Smooth muscle cell of the brain vasculature (primary cell): ENCODE measurements at places on chromosomes 1 and 21.

- DNase-seq = no peak
Observed at GRCh38 chr21:44887807-44888580, 14.5 kb upstream of the PTTG1IP start.

DNA sequence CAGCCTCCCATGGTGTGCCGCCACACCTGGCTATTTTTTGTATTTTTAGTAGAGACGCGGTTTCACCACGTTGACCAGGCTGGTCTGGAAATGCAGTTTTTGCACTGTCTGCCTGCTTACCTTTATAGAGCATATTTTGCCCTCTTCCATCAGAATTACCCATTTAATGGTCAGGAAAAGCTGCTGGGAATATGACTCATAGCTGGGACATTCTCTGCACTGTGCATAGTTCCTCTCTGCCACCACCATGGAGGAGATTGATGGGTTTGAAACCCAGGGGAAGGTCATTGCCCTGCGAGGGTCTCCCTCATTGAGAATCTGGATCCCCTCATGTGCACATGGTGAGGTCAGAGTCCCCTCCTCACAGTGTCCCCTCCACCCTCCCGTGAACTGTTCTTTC lies 32.1 kb downstream of the MX1 start:
- no peak for DNase-seq

DNA sequence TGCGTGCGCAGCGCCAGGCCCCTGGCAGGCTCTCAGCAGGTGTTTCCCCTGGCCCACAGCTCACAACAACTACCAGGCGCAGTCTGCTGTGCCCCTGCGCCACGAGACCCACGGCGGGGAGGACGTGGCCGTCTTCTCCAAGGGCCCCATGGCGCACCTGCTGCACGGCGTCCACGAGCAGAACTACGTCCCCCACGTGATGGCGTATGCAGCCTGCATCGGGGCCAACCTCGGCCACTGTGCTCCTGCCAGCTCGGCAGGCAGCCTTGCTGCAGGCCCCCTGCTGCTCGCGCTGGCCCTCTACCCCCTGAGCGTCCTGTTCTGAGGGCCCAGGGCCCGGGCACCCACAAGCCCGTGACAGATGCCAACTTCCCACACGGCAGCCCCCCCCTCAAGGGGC lies 68.1 kb downstream of the ALPL start:
- no peak for DNase-seq

DNA sequence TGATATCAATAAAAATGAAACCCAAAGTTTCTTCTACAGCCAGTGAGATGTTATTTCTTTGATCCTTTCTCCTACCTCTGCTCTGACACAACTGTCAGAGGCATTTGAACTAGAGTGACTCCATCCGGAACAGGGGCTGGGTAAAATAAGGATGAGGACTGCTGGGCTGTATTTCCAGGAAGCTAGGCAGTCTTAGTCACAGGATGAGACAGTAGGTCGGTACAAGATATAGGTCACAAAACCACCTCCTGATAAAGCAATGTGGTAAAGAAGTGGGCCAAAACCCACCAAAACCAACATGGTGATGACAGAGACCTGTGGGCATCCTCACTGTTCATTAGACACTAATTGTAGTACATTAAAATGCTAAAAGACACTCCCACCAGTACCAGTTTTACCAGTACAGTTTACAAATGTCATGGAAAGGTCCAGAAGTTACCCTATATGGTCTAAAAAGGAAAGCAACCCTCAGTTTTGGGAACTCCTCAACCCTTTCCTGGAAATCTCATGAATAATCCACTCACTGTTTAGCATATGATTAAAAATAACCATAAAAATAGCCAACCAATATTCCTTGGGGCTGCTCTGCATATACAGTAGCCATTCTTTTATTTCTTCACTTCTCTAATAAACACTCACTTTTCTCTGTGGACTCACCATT lies 96.7 kb downstream of the GABPA start:
- DNase-seq = no peak

- DNase-seq = no peak
Observed at GRCh38 chr21:31553461-31553860, 106.0 kb upstream of the SOD1 start.

- DNase-seq = no peak
Observed at GRCh38 chr21:27526451-27526850, 559.6 kb upstream of the ADAMTS5 start.

- DNase-seq = no peak
Observed at GRCh38 chr1:148308832-148309458, 156.9 kb upstream of the NBPF11 start.

DNA sequence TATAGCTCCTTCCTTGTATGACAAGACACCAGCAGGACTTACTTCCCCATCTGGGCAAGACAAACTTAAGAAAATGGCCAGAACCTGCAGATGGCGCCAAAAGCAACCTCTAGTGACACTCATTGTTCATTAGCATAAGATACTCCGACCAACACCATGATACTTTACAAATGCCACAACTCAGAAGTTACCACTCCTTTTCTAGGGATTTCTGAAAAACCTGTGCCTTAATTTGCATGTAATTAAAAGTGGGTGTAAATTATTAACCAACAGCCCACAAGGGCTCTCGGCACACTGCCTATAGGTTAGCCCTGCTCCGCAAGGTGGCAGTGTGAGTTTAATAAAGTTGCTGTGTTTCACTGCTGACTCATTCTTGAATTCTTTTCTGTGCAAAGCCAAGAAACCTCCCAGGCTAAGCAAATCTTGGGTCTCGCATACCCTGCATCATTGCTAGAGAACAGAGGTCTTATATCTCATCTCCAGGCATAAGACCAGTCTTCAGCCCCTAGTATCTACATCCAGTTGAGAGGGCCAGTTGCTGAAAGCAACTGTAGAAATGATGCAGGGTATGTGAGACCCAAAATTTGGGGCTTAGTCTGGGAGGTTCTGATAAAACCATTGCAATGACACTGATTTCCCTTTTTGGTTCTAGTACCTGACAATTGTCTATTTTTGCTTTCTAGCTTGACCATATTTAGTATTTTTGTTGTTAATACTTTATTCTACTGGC lies 86.4 kb downstream of the FAF1 start:
- DNase-seq = peak; percentile 3
